ENCODE measurements at places on chromosomes 3 and 15.
A peak's percentile ranks its signal among the peaks of the same experiment; 100 is the strongest.

DNA sequence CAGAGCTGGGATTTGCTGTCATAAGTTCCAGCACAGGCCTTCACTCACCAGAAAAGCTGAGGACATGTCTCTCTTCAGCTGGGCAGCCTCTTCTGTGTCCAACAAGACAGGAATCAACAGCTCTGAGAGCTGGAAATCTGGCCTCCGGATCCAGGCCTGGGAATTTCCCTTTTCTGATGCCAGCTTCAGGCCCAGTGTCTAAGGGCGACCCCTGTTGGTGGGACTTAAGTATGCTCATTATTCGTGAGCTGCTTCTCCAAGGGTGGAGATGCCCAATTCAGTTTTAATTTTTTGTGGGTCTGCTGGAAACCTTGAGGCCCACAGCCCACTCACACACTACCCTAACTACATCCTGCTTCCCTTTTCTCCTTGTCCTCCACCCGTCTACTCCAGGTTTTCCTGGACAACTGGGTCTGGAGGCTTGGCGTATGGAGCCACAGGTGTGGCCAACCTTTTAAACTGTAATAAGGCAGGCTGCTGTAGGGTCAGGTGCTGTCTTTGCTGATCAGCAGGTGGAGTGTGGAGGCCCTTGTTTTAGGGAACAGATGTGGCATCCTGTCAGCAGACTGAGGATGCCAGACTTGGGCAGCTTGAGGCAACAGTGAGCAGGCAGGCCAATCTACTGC, 2.6 kb upstream of the CEMIP start:
- peak; percentile 19 for DNase-seq

DNA sequence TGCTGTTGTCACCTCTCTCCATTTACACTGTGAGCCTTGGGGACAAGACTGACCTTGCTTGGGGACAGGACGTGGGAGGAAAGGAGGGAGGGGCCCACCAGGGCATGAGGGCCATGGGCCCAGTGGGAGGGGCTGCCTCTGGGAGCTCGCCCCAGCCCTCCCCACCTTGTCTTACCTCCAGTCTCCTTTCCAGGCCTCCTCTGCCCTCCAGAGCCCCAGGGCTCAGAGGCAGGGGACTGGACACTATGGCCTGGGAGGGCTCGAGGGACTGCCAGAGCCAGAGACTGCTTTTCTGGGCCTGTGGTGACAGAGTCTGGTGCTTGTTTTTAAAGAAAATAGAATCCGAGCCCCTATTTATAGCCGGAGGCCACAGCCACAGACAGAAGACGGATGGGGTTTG, 10.2 kb downstream of the CSPG4 start:
- DNase-seq = no peak

GRCh38 chr3:161838021-161838420, 341.4 kb downstream of the OTOL1 start:
- DNase-seq = no peak

DNA sequence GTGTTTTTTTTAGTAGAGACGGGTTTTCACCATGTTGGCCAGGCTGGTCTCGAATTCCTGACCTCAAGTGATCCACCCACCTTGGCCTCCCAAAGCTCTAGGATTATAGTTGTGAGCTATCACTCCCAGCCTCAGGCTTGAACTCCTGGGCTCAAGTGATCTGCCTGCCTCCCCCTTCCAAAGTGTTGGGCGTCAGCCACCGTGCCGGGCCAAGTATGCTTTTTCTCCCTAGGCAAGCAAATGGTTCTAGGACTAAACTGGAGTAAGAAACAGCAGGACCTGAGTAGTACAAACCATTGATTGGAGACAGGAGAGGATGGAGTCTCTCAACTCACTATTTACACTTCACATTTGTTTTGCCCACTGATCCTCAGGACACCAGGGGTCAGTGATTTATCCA, 4.6 kb upstream of the PTPN9 start:
- no peak for DNase-seq

- DNase-seq = no peak
These were observed 4.5 kb downstream of the QTRT2 start for GRCh38 chr3:114060906-114061655.

GRCh38 chr3:65905771-65906170, 132.9 kb downstream of the MAGI1 start:
- no peak for DNase-seq

DNA sequence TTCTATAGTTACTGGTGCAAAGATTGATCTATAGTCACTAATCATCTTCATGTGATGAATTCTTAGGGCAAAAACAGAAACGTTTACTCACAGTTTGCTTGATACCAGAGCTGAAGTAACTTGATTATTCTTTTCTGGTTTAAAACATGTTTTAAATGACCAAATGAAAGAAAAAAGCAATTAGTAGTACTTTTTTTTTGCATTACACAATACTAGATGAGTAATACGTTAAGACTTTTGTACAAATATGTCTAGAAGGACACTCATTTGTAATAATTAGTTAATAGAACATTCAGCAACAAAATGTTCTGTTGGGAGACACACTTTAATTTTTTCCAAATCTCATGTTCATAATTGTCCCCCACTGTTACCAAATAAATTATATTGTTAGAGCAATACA, 523.2 kb downstream of the SOX2 start:
- DNase-seq = no peak

- no peak for DNase-seq
These were observed 69.6 kb upstream of the THBS1 start for GRCh38 chr15:39511000-39511915.

- no peak for DNase-seq
These were observed 127.2 kb downstream of the NFKBIZ start for GRCh38 chr3:101976473-101976872.

DNA sequence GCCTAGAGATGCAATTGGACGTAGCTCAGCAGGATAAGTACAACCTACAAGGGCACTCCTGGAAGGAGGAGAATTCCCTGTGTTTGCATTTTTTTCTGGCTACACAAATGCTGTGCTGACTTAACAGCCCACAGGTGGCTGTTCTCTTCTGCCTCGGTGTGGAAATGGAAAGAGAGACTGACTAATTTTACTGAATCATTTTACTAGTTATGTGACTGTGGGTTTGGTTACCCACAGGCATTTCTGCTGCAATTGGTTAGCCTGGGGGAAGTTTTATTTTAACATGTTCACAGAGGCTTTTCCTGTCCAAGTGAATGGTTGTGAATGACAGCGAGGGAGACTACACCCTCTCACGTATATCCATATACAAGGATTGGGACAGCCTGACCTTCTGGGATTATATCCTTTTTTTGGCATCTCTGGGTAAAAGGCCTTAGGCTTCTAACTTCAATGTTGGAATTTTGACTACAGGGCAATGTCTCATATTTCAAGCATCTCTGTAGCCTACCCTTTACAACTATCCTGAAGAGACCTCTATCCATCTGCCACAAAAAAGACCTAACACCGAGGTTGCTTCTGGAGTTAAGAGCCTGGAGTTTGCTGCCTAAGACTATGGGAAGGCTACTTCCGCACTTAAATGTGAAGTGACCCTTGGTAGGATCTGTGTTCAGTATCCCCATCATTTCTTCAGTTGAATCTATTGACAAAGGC, 67.2 kb upstream of the TP63 start:
- no peak for DNase-seq

GRCh38 chr3:123405936-123406510, 42.9 kb downstream of the ADCY5 start:
- no peak for DNase-seq

- no peak for DNase-seq
These were observed 163.4 kb downstream of the ALDH1A2 start for GRCh38 chr15:57902155-57902554.

DNA sequence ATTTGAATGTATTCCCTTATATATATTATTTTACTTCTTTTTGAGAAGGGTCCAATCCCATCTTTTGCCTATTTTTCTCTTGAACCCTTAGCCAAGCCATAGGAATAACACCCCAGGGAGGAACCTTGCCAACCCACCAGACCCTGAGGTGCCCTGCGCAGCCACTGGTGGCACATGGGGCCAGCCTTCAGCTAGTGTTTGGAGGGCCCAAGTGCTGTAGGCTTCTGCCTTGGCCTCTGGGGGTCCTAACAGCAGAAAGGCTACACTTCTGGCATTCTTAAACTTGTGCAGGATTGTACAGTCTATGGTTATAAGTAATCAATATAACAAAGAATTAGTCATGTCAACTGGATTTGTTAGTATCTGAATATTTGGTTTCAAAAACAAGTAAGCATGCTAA, 34.5 kb downstream of the RUVBL1 start:
- no peak for DNase-seq

DNA sequence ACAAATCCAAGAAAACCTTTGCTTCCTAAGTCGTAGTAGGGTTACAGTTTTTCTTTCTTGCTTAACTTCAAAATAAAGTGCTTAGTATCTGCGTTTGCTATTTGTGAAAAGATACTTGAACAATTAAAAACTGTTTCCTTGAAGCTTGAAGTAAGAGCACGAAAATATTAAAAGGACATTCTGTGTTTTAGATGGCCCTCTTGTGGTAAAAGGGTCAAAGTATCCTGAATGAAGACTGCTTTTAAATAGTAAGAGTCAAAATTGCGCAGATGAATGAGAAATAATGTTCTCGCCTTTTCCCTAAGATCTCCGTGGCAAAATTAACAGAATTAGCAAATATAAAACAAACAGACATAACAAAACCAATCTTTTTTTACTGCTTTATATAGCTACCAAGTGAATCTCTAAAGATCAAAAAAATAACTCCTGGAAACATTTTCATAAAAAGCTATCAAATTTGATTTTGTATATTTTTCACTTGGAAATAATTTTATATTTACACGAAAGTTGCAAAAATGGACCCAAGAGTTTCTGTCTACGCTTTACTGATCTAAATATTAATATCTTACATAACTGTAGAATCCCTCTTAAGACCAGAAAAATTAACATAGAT, 175.4 kb downstream of the MBNL1 start:
- peak; percentile 49 for DNase-seq

GRCh38 chr3:70947579-70947978, 635.1 kb upstream of the MDFIC2 start:
- DNase-seq = no peak

GRCh38 chr3:22098021-22098420, 347.0 kb upstream of the ZNF385D start:
- no peak for DNase-seq

- DNase-seq = no peak
These were observed 68.8 kb upstream of the TMEM115 start for GRCh38 chr3:50428007-50428633.

GRCh38 chr3:16073203-16073602, 101.3 kb upstream of the GALNT15 start:
- DNase-seq = no peak

GRCh38 chr3:191356631-191357439, 26.5 kb upstream of the UTS2B start:
- no peak for DNase-seq

GRCh38 chr3:64271631-64272030, 46.4 kb upstream of the PRICKLE2 start:
- no peak for DNase-seq

DNA sequence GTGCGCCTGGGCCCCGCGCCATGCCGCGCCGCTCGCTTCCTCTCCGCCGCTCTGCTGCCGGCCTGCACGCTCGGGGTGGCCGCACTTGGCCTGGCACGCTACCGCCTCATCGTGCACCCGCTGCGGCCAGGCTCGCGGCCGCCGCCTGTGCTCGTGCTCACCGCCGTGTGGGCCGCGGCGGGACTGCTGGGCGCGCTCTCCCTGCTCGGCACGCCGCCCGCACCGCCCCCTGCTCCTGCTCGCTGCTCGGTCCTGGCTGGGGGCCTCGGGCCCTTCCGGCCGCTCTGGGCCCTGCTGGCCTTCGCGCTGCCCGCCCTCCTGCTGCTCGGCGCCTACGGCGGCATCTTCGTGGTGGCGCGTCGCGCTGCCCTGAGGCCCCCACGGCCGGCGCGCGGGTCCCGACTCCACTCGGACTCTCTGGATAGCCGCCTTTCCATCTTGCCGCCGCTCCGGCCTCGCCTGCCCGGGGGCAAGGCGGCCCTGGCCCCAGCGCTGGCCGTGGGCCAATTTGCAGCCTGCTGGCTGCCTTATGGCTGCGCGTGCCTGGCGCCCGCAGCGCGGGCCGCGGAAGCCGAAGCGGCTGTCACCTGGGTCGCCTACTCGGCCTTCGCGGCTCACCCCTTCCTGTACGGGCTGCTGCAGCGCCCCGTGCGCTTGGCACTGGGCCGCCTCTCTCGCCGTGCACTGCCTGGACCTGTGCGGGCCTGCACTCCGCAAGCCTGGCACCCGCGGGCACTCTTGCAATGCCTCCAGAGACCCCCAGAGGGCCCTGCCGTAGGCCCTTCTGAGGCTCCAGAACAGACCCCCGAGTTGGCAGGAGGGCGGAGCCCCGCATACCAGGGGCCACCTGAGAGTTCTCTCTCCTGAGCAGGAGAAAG, 951 bp downstream of the GPR62 start:
- no peak for DNase-seq

- no peak for DNase-seq
These were observed 136.9 kb upstream of the TOPAZ1 start for GRCh38 chr3:44104668-44105321.

DNA sequence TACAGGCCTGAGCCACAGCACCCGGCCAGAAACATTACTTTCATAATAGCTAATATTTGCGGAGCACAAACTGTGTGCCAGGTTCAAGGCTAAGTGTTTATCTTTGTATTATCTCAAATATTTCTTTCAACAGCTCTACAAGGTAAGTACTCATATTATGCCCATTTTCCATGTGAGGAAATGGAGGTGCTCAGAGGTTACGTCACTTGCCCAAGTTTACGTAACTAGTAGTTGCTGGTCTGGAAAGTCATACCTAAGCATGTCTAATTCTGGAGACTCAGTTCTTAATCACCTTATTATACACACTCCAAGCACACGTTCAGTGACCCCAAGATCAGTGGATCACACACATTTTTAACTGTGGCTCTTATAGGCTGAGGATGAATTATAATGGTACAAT, 177.5 kb downstream of the OXSM start:
- no peak for DNase-seq

DNA sequence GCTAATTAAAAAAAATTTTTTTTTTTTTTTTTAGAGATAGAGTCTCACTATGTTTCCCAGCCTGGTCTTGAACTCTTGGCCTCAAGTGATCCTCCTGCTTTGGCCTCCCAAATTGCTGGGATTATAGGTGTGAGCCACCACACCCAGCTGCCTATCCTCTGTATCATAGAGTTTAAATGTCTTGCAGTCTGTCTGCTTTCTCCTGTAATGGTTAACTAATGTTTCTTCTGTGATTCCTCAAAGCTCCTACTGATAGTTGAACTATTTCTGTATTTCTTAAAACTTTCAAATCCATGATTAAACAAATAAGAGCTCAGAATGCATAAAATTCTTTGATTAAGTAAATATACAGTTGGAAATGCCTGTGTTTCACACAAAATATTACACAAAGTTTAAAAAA, 115.4 kb upstream of the TPM1 start:
- DNase-seq = no peak
